ENCODE measurements at places on chromosomes 12 and 14.
A peak's percentile ranks its signal among the peaks of the same experiment; 100 is the strongest.

DNA sequence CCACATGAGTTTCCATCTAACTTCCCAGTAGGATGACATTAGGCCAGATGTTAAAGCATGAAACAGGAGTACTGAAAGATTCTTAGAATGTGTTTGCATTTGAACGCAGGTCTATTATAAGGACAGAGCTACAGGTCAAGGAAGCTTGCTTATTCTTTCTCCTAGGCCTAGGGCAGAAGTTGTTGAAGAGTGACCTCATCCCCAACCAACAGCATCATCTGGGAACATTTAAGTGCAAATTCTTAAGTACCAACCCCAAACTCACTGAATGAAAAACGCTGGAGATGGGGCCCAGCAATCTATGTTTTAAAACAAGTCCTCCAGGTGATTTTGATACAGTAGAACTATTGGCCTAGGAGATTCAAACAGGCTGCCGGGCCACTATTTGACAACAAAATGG, 52.4 kb downstream of the PAPLN start:
- DNase-seq: no peak

DNA sequence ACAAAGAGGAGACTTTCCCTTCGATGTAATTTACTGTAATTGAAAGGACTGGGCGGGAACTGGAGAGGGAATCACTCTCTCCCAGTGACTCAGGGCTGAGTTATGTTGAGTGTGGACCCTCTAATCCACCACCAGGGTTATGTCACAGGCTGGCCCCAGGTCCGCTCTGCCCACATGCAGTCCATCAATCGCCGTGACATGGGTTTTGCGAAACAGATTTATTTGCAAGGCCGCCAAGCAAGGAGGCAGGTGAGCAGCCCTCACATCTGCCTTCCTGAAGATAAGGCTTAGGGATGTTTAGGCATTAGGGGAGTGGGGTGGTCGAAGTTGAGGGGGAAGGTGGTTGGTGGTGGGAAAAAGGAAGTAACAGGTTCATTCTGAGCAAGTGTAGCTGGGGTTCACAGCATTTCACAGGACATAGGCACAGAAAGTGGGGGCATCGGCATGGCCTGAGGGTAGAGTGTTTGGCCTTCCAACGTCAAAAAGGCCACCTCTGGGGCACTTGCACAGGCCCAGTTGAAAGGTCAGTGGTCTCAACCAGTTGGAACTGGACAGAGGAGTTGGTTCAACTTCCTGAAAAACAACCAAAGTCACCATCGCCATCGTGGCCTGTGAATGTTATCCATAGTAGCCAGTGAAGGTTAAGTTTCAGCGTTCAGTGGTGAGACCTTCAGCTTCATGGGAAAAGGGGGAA, 66.9 kb downstream of the DNAH10 start:
- DNase-seq: no peak

DNA sequence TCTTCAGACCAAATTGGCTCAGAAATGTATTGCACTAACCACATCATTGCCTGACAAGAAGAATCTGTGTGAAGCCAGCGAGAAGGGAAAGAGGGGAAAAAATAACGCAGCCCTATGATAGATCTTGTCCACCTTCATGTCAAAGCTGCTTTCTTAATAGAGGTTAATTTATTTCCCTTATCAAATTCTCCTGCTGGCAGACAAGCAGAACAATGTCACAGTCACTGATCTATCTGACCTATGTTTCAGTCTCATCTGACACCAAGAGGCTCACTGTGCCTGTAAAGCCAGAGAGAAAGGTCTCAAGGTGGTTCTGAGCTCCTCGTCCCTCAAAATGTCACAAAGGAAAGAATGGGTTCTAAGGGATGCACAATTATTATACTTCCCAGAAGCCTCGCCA, 190.2 kb upstream of the NOS1 start:
- DNase-seq: no peak

- no peak for DNase-seq
Measured at GRCh38 chr12:127896661-127897060, 370.3 kb upstream of the TMEM132C start.

DNA sequence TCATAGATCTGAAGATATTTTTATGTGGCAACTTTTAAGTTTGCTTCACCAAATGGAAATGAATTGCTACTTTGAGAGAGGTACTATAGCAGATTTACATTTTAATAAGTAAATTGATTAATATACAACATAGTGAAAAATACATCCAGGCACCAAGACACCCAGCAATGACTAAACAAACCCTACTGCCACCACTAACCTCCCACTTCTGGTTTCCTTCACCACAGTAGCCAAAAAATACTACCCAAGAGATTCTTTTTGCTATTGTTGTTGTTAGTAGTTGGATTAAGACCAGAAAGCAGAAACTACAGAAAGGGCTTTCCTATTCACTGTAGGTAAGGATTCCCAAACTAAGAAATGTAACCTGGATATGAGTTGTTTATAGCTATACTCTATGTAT, 54.1 kb downstream of the COCH start:
- DNase-seq: no peak

DNA sequence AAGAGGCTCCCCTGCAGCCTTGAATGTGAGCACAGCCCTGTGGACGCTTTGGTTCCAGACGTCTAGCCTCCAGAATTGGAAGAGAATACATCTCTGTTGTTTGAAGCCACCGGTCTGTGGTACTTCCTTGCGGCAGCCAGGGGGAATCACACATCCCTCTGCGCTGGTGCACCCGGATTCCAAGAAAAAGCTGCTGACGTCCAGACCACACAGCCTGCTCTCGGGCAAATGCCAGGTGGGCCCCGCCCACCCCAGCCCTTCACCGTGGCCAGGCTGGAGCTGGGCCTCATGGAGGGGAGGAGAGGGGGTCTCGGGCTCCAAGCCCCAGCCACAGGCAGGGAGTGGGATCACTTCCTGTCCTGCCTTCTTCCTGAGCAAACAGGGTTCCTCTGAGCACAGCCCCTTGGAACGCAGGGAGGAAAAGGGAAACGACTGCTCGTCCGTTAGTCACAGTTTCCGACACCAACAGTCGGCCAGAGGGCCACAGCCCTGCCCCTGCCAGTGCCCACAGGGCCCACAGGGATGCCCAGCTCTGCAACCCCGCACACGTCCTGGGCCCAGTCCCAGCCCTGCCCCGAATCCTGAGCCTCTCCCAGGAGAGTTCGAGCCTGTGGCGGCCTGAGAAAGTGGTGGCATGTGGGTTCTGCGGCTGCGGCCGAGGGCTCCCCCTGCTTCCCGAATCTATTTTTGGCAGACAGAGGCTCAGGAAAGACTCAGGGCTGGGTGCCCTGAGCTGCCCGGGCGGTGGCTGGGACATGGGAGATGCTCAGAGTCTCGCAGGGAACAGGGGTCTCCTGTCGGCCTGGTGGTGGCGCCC, 85.3 kb downstream of the RFLNA start:
- DNase-seq: no peak

- DNase-seq: no peak
Measured at GRCh38 chr12:97503073-97503855, 40.7 kb downstream of the RMST start.

DNA sequence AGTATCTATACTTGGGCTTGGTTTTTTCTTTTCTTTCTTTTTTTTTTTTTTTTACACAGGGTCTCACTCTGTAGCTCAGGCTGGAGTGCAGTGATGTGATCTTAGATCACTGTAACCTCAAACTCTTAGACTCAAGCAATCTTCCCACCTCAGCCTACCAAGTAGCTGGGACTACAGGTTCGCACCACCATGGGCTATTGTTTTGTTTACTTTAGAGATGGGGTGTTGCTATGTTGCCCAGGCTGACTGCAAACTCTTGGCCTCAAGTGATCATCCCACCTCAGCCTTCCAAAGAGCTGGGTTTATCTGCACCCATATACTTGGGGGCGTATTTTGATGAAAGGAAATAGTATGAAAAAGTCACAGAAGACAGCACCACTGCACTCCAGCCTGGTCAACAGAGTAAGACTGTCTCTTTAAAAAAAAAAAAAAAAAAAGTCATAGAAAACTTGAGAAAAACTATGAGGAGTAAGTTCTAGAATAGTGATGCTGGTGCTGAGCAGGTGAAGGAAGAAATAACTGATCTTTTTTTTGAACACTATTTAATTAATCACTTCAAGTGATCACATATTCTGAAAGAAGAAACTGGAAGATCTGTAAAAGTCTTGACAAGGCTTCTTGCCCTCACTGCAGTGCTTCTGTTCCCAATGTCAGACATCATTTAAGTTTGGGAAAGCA, 53.8 kb upstream of the NPFF start:
- DNase-seq: no peak

DNA sequence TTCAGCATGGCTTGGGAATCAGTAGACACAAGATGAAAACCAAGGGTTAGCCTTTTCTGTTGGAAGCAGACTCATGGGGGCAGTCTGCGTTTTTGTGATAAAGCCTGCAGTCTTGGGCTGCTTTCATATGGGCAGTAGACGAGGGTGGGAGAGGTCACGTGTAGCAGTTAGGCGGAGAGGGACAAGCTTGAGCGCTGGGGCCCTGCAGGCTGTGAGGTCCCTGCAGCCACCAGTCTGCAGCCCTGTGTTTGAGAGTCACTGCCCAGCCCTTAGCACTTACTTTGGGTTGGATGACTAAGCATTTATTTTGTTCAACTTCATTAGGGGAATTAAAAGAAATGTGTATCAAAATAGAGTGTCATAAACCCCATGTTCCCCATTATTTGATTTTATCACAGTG, 37.2 kb downstream of the EP400 start:
- no peak for DNase-seq

GRCh38 chr14:99041820-99042174, 230.2 kb downstream of the BCL11B start:
- DNase-seq: no peak

DNA sequence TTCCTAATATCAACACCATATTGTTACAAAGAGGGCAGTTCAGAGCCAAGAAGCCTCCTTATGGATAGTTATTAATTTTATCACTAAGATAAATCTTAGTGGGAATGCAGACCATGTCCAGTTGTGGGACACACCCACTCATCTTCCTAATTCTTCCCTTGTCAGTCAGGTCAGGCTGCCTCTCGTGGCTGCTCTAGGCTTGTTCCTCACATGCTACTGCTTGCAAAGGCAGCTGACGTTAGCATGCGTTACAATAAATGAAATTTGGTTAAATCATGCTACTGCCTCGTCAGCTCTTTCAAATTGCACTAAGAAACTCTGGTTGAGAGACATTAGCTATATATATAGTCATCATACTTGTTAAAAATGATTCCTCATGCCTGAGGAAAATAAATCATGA, 108.4 kb downstream of the CAND1 start:
- no peak for DNase-seq

- DNase-seq: no peak
Measured at GRCh38 chr14:97706819-97707218, 909.6 kb downstream of the VRK1 start.

DNA sequence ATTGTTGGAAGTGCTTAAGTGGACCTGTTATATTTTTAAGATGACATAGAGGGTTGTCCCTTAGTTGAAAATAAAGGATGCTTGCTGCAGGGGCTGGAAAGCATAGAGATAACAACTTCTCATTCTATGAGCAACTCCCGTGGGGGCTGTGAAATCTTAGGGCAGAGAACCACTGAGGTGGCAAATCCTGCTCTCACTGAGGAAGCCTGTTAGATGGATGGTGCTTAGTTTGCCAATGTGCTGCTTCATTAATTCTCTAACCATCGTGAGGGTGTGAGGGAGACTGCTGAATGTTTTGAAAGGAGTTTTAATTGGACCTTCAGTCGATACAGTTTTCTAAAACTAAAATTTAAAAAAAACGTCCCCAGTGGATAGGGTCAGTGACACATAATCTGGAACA, 46.5 kb downstream of the PTPRO start:
- no peak for DNase-seq

GRCh38 chr12:71392521-71393145, 47.0 kb upstream of the LGR5 start:
- no peak for DNase-seq

DNA sequence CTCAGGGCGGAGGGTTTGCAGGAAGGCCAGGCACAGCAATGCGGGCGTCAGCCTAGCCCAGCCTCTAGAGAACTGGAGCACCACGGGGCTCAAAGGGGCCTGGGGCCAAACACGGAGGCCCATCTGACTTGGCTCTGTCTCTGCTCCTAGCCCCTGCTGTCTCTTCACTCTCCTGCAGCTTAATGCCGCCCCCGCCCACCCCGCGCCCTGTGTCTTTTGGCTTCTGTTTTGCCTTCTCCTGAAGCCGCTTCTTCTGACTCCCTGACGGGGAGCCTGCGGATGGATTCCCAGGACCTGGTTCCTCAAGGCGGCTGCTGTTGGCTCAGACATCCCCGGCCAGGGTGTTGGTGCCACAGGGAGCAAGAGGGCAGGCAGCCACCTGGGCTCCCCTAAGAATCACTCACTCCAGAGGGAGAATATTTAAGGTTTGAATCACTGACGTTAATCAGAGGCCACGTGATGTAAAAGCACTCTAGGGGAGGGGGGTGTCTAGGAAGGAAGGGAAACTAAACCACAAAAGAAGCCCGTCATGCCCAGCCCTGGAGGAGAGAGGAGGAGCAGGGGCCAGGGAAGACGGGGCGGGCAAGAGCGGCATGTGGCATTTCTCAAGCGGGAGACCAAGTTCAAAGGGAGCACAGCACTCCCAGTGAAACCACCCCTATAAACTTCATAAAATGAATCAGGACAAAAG, 36.9 kb upstream of the PRMT8 start:
- DNase-seq: peak; percentile 98

DNA sequence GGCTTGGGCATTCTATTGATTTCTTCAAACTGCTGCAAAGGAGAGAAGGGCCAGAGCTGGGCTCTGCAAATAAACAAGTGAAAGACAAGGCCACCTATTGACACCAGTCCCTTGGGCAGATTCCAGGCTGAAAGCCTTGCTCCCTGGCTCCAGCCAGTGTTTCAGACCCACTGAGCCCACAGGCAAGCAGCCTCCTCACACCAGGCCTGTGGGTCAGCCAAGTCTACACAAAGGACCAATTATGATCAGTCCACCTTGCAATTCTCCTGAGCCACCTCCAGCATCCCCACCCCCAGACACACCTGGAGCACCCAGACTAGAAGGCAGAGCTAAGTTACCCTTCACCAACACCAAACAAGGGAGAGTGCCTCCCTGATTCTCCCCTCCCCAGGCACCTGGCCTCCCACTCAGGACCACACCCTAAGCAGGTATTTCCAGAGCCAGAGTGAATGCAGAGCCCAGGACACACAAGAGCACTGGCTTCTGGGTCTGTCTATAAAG, 13.8 kb downstream of the ACTN1 start:
- no peak for DNase-seq

GRCh38 chr12:17342381-17342961, 736.5 kb upstream of the LMO3 start:
- no peak for DNase-seq

- DNase-seq: no peak
Measured at GRCh38 chr12:53591301-53592206, 34.6 kb downstream of the ATF7 start.

GRCh38 chr12:12734054-12734453, 16.9 kb downstream of the CDKN1B start:
- DNase-seq: no peak

DNA sequence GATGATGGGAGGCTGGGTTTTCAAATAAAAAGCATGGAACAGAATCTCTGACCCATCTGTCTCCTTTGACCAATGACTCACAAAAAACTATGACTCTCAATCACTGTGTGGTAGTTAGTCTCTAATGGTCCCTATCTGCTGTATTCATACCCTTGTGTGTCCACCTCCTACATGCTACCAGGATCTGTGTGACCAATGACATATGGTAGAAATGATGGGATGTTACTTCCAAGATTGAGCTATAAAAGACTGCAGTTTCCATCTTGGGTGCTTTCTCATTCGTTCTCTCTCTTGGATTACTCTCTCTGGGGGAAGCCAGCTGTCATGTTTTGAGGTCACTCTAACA, 144.7 kb upstream of the BTG1 start:
- DNase-seq: no peak

- DNase-seq: no peak
Measured at GRCh38 chr12:77273898-77274297, 208.5 kb upstream of the E2F7 start.

- DNase-seq: no peak
Measured at GRCh38 chr12:90085494-90086274, 377.0 kb upstream of the ATP2B1 start.

Measured in RWPE2 (cell line).